NCI-H748 treated with DMSO at 0.1 percent for 48 hours (cell line): ENCODE measurements at places on chromosomes 1 and 21.

DNA sequence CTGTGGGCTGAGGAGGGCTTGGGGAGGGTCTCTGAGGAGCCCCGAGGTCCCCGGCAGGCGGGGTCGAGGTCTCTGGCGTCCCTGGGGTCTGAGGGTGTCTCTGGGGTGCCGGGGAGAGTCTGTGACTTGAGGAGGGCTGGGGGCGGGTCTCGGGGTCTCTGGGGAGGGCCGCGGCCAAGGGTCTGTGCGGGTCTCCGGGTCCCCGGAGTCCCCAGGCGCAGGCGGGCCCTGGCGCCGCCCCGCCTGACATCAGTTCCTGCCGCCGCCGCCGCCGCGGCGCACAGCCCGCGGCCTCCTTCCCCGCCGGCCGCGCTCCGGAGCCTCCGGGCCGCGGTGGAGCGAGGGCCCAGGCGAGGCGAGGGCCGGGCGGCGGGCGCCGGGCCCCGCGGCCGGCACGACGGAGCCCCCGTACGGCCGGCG is at the start of gene PLEKHM2:
TSS of gene PLEKHM2 (plus strand) at position 279 of the 420 bp plus-strand sequence. CDS start 239 bp downstream, outside the sequence.
- no peak for DNase-seq

DNA sequence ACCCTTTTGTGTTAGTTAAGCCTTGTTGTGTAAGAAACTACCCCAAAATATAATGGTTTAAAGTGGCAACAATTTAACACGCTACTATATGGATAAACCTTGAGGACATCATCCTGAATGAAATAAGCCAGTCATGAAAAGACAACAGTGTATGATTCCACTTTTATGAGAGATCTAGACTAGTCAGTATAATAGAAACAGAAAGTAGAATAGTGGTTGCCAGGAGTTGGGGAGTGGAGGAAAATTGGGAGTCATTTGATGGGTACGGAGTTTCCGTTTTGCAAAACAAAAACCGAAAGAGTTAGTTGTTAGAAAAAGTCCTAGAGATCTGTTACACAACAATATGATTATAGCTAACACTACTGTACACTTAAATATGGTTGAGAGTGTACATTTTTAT is 16.0 kb upstream of the CHIA start:
- no peak for DNase-seq

DNA sequence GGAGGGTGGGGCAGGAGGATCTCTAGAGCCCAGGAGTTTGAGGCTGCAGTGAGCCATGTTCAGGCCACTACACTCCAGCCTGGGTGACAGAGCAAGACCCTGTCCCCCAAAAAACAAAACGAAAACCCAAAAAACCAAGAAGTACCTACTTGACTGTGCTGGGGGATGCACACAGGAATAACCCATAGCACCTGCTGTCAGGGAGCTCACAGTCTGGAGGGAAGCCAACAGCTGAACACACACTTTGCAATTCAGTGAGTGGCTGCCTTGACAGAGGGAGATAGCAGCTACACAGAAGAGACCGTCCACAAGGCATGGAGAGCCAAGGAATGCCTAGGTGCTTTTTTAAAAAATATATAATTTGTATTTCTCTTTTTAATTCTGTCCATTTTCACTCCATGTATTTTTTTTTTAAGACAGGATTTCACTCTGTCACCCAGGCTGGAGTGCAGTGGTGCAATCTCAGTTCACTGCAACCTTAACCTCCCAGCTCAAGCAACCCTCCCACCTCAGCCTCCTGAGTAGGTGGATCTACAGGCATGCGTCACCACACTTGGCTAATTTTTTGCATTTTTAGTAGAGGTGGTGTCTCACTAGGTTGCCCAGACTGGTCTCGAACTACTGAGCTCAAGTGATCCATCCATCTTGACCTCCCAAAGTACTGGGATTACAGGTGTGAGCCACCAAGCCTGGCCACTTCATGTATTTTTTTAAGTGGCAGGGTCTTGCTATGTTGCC is 68.7 kb downstream of the NID1 start:
- no peak for DNase-seq

GRCh38 chr1:40662151-40662550 is 3.3 kb downstream of the RIMS3 start:
- DNase-seq = no peak

DNA sequence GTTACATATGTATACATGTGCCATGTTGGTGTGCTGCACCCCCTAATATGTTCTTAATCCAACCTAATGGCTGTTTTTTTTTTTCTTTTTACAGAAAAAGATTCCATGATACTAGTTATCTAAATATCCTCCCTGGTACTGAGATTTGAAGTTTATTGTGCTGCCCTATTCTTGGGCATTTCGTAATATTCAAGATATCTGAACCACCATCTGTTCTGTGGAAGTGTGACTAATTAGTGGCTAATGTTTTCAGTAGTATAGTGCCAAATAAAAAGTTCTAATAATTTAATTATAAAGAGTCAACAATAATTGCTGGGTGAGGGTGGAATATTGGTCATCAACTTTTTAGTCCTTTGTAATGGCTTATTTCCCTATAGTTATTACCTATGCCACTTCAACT is 217.5 kb downstream of the GABPA start:
- DNase-seq = no peak

DNA sequence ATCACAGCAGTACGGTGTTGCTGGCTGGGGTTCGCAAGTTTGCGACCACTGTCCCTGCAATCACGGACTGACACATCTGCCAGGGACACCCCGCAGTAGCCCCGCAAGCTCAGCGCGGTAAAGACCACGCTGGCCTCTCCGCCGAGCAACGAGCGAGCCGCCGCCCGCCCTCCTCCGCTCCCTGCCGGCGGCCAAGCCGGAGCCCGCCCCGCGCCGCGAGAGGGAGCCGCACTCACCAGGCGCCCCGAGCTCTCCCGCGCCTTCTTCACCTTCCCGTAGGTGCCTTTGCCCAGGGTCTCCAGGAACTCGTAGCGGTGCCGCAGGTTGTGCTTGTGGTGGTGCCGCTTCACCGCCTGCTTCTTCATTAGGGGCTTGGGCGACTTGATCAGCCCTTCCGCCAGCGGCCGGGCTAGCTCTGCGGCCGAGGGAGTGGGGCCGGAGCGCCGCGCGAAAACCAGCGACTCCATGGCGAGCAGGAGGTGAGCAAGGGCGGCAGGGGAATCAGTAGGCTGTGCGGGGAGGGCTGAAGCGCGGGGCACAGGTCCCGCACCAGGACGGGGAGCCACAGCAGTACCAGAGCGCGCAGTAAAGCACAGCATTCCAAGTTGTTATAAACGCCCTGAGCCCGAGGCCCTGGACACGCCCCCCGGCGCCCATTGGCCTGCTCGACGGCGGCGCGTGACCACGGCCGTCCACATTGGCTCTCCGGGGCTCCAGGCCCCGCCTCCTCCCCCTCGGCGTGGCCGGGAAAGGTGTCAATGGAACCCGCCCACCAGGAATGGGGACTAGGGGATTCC is at the start of gene NUAK2:
TSS of gene NUAK2 (minus strand) at position 584 of the 797 bp plus-strand sequence. CDS start at position 467, 117 bp downstream.
- peak; percentile 48 for DNase-seq

GRCh38 chr1:166971252-166971651 is 4.1 kb downstream of the ILDR2 start:
- DNase-seq = no peak

- no peak for DNase-seq
These were observed 15.9 kb upstream of the PEAR1 start for GRCh38 chr1:156877433-156878170.

GRCh38 chr1:151822404-151822803 is 9.2 kb downstream of the RORC start:
- DNase-seq = no peak

DNA sequence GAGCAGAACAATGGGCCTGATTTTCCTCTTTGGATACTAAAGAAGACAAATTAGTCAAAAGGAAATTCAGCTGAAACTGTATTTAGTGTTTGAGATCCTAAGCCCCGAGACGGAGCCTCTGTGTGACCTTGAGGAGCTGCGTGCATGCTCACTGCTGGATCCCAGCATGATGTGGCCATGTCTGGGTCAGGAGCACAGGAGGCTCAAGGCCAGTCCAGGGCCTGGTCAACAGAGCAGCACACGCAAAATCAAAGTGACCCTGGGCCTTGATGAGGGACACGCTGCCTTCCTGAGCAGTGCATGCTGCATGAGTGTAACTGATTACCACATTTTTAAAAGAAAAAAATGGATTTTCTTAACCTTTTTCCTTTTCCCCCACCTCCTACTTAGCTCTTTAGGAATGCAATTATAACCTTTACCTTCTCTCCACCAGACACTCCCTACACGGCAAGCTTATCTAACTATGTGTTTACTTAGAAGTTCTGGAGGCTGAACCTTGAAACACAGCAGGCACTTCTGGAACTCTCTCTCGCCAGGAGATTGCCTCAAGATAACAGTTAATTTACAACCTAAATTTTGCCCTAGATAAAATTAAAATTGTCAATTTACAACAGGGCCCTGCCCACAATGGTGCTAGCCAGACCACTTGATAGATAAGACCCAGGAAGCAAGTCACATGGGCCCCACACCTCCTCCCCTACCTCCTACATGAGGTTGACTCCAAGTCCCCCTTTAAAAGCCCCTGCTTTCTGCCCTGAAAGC is 144.6 kb downstream of the LRIG2 start:
- DNase-seq = no peak

DNA sequence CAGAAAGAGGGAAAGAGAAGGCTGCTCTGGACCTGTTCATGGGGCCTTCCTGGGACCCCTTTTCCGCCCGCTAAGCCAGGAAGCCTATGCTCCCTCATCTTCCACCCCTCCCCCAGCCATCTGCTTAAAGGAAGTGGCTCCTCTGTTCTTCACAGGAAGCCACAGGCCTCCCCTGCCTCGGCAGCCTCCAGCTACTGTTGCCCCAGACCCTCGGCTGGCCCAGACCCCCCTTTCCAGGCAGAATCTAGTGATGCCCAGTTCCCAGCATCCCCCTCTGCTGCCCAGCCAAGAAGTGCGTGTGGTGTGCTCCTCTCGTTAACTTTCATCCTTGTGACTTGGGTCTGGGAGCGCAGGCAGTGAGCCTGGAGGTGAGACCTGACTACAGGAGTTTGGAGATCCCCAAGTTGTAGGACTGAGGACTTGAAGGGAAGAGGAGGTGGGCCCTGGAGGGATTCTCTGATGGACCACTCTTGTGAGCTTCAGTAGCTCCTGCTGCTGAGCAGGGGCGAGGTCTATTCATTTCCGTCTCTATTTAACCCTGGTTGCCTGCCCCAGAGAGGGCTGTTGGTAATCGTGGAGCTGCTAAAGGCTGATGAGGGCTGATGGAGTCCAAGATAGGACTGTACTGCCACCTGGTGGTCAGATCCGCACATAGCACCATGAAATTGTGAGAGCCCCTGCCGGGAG is 9.1 kb downstream of the IFI6 start:
- DNase-seq = peak; percentile 42

DNA sequence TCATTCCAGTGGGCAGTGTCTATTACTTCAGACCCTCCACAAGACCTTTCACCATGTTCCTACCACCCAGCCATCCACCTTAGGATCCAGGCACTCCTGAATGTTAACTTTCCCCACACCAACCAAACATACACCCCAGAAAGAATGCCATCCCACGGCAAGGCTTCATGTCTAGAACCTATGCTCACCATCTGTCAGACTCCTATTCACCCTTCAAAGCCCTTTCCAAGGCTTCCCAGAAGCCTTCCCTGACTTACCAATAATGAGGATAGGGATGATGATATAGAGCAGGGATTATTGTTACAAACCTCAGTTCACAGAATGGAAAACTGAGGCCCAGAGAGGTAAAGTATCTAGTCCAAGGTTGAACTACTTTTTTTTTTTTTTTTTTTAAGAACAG is 19.3 kb upstream of the RCC2 start:
- no peak for DNase-seq

GRCh38 chr21:44869781-44870747 is 3.4 kb downstream of the PTTG1IP start:
- no peak for DNase-seq

DNA sequence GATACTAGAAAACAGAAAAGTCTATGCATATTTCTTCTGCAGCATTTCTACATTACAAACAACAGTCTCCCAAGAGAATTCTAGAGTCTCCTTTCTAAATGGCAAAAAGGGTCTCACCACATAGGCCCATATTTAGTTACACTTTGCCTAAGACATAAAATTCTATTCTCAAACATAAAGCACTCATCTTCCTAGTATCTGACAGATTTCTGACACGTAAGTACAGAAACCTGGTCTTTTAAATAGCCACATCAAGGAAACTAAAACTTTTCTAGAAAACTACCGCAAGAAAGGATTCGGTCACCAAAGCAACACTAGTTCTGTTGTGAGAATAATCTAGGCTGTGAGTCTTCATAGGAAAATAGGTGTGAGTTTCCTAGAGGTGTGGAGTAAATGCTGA is 33.6 kb upstream of the CTSK start:
- no peak for DNase-seq

DNA sequence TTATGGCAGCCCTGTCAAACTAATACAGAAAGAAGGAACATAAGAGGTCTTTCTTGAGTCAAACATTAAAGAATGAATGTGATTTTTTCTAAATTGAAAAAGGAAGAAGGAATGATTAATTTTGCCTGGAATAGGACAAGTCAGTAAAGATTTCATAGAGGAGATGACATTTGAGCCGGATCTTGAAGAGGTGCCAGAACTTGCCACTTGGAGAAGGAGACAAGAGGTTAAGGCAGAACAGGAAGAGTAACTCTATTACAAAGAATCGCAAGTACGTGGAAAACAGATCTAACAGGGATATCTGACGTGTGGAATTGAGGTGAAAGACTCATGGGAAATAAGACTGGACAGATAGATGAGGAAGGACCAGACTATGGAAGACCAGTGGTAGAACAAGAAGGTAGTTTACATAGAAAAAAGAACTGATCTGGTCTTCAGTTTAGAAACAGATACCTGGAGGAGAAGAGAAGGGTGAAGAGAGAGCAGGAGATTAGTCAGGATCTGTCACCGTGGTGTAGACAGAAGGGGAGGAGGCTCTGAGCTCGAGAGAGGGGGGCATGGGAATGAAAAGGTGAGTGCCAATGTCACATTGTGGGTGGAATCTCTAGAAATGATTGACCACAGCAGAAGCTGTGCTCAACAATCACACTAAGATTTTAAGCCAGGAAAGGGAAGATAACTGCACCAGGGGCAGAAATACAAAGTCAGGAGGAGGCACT is 32.5 kb downstream of the RHOU start:
- no peak for DNase-seq

DNA sequence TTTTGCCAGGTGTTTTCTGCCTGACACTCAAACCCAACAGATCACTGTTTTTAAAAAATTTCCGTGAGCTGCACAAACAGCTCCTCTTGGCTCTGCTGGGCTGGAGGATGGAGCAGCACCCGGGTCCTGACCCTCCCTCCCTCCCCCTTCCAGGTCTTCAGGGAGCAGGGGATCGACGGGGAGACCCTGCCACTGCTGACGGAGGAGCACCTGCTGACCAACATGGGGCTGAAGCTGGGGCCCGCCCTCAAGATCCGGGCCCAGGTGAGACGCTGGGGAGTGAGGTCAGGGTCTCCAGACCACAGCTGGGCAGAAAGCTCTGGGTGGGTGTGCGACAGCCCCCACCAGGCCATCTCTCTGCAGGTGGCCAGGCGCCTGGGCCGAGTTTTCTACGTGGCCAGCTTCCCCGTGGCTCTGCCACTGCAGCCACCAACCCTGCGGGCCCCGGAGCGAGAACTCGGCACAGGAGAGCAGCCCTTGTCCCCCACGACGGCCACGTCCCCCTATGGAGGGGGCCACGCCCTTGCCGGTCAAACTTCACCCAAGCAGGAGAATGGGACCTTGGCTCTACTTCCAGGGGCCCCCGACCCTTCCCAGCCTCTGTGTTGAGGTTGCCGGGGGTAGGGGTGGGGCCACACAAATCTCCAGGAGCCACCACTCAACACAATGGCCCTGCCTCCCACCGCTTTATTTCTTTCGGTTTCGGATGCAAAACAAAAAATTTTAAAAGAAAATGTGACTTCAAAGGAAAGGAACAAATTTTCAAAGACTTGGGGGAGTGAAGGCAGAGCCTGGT is 15.3 kb downstream of the NOC2L start:
- no peak for DNase-seq

- DNase-seq = no peak
These were observed 753 bp downstream of the C1orf210 start for GRCh38 chr1:43284546-43285110.
